H1 (cell line): ENCODE measurements at places on chromosomes 1 and 21. TPM values are rescaled to one million over a fixed set of nuclear protein-coding genes. Genes with fewer than 3 reads are reported as not detected.

DNA sequence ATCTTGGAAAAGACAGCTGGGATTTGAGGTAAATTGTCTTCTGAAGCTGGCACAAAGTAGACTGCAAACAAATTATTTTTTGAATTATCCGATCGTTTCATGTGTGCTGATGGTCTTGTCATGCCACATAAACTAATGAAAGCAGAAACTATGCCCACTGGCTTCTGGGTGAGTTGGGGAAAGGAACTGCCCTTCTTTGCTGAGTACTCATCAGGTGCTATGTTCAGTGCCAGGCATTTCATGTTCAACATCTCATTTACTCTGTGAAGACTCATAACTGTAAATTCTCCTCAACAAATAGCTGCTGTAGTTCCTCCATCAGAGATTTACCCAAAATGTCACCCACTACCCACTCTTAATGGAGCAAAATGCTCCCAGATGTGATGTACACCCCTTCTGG lies 1.2 kb downstream of the TRIT1 start:
- no peak for DNase-seq

GRCh38 chr21:19433623-19434022 lies 1030.0 kb upstream of the TMPRSS15 start:
- DNase-seq: no peak

GRCh38 chr1:15740924-15741850 lies 1.1 kb upstream of the TMEM82 start:
- peak; percentile 61 for DNase-seq

GRCh38 chr1:238501290-238501689 lies 610.6 kb upstream of the ZP4 start:
- DNase-seq: no peak

Gene FAM72D
- 2.9 and 4.9 TPM in 2 replicates for polyA plus RNA-seq
